Stimulated activated CD4-positive, alpha-beta T cell treated with anti-CD3 and anti-CD28 coated beads, Interleukin-1b, Interleukin-23, amount 100 ng/mL, for 4 hours (primary cell): ENCODE measurements at places on chromosomes 5 and 9.
A peak's percentile ranks its signal among the peaks of the same experiment; 100 is the strongest.

GRCh38 chr9:131899296-131900228 is 159.7 kb upstream of the RAPGEF1 start:
- no peak for DNase-seq

DNA sequence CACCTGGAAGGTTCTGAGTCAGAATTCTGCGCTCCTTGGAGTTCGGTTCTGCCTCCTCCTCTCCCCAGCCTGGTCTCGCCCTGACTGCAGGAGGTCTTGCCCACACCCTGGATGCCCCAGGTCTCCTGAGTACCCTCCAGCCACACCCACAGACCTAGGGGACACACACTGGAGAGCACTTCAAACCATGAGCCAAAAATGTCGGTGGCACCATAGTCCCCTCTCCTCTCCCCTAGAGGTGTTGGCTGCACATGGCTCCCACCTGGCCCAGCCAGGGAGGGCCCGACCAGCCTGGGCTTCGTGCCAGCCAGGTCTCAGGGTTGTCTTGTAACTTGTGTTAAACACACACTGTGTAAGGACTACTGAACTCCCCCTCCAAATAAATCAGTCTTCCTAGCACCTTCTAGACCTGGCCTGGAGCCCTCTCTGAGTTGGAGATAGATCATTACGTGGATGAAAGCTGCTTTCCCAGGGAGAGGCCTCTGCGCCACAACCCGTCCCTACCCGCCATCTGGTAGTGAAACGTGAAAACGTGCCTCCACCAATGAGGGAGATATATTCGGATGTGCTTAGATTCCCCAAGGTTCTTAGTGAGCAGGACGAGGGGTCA is 49.9 kb upstream of the CTSL start:
- DNase-seq = no peak

DNA sequence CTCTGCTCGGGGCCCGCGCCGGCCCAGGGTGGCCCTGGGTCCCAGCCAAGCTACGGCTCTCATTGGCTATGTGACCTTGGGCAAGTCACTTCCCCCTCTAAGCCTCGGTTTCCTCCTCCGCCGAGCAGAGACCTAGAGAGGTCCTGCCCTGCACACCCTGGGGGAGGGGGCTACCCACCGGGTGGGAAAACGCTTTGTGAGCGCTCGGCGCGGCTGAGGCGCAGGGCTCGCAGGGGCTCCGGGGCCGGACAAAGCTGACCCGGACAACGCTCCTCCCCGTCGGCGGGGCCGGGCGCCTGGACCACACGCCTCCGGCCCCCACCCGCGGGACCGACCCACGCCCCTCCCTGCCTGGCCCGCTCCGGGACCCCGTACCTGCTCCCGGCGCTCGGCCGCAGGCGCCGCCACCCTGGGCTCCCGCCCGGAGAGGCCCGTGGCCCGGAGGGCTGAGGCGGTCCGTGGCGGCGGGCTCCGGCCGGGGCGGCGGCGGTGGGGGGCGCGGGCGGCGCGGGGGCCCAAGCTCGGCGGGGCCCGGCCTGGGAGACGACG is 85.7 kb upstream of the MELK start:
- peak; percentile 33 for DNase-seq

- no peak for DNase-seq
Measured at GRCh38 chr5:515273-515836, 8.9 kb downstream of the SLC9A3 start.
